Vagina (tissue), 2 donors: ENCODE measurements at places on chromosomes 7 and 10. TPM values are rescaled to one million over a fixed set of nuclear protein-coding genes. Genes with fewer than 3 reads are reported as not detected.

DNA sequence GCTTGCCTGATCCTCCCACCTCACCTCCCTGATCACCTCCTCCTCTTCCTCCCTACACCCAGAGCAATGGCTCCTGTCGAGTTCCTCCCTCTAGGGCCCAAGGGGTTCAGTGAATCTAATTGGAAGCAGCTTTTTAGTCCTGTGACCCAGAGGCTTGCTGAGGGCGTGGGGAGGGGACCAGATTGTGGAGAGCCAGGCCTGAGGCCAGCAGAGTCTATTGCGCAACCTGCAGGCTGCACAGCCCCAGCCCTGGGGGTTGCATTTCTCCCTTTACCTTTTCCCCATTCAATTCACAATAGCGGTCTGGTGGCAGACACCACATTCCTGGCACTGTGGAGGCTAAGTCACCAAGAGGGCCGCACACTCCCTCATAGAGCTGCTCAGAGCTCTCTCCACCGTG, 32.5 kb downstream of the GHRHR start:
- DNase-seq: no peak

GNB2 gene
- total RNA-seq: 283 TPM

DNA sequence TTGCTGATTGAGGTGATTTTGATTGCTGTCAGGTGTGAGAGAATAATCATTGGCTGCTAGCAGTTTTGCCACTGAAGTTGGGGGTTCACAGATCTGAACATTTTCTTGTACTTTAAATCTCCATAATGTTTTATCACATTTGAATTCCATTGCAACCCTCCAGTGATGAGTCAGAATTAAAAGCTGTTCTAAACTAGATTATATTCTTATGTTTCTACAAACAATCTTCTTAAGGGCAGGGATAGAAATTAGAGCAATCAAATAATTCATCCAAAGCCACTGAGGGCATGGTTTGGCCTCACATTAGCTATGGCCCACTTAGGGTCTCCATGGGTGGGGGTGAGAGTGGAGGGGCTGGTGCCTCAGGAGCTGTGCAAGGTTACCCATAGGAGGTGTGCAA, 53.0 kb upstream of the RPA3 start:
- DNase-seq: no peak

GRCh38 chr7:92997152-92997551, 120.6 kb downstream of the SAMD9 start:
- no peak for DNase-seq

DNA sequence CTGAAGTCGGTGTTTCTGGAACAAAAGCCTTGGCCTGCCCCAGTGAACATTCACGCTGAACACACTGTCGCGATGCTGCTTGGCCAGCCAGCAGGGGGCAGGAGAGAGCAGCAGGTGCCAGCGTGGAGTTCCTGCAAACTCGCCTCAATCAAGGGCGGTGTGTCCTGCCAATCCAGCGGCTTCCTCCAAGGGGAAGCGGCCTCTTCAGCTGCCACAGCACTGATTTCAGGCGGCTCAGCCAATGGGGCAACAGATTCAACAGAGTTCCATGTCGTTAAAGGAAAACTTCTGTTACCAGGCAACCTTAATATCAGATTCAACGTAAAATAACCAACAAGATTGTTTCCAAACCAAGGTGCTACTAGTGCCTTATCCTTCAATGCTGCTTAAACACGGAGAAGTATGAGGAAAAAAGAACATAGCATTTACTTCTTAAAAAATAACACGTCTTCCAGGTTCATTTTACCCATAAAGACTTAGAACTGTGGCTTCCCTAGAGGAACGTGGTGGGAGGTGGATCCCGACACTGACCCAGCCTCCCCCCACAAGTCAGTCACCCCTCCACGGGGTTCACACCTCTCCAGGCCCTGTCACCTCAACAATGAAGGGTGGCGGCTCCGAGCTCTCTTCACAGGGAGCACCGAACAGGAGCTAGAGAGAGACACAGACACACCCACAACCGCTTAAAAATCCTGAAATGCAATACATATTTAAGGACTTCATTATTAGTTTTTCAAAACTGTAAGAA, 178.2 kb downstream of the DIP2C start:
- DNase-seq: no peak

THSD7A gene
- 9.3 TPM for total RNA-seq

DNA sequence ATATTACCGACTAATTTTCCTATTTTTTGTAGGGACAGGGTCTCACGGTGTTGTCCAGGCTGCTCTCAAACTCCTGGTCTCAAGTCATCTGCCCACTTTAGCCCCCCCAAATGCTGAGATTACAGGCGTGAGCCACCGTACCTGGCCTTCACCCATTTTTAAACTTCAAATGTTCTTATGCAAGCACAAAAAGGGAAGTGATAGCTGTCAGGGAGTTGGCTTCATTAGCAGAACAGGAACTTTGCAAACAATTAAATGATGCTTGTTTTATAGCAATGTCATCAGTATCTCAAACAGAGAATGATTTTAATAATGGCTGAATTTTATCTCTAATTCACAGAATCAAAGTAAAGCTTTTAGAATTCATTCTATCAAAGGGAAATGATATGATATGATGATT, 49.8 kb upstream of the FAM171A1 start:
- no peak for DNase-seq

DNA sequence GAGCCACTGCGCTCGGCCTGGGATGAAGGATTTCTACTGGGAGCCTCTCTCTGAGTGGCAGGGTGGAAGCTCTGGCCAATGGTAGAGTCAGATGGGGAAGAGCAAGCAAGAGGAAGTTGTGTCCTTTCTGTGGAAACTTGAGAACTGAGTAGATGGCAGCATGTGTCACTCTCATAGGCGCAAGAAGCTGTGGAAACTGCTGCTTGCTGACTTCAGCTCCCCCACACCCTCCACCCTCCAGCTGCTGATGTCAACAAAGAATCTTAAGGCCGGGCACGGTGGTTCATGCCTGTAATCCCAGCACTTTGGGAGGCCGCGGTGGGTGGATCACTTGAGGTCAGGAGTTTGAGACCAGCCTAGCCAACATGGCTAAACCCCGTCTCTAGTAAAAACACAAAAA, 39.8 kb upstream of the SRGN start:
- DNase-seq: no peak

KCP gene
- 1.2 TPM for total RNA-seq

GRCh38 chr7:18555120-18555519, 59.6 kb downstream of the HDAC9 start:
- no peak for DNase-seq

BMPER gene
- 5.2 TPM for total RNA-seq

GRCh38 chr10:88082806-88083596, 219.6 kb downstream of the PTEN start:
- no peak for DNase-seq

GRCh38 chr10:60570896-60571295, 181.2 kb upstream of the ANK3 start:
- DNase-seq: no peak

DNA sequence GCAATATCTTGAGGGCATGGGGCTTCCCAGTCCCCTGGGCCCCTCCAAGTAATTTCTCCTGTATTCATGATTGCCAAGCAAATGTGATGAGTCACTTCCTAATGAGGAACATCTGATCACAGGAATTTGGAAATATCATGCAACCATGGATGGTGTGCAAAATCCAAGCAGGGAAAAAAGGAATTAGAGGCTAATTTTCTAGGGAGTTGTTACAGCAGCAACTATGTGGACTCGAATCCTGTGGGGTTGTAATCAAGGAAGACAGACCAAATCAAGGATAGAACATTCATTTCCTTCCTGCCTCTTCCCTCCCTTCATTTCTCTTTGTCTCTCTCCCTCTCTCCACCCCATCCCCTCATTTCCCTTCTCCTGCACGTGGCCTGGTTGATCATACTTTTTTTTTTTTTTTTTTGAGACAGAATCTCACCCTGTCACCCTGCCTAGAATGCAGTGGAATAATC, 23.9 kb upstream of the AGFG2 start:
- no peak for DNase-seq

AZGP1 gene
- total RNA-seq: 2.7 TPM

PRRT4 gene
- 7.6 TPM for total RNA-seq
